ENCODE measurements at places on chromosomes 5 and 9. TPM values are rescaled to one million over a fixed set of nuclear protein-coding genes. Genes with fewer than 3 reads are reported as not detected.

GRCh38 chr9:27561685-27562084 lies 11.6 kb downstream of the C9orf72 start:
- no peak for DNase-seq

- DNase-seq: no peak
These were observed 49.5 kb downstream of the RXRA start for GRCh38 chr9:134375430-134376385.

DNA sequence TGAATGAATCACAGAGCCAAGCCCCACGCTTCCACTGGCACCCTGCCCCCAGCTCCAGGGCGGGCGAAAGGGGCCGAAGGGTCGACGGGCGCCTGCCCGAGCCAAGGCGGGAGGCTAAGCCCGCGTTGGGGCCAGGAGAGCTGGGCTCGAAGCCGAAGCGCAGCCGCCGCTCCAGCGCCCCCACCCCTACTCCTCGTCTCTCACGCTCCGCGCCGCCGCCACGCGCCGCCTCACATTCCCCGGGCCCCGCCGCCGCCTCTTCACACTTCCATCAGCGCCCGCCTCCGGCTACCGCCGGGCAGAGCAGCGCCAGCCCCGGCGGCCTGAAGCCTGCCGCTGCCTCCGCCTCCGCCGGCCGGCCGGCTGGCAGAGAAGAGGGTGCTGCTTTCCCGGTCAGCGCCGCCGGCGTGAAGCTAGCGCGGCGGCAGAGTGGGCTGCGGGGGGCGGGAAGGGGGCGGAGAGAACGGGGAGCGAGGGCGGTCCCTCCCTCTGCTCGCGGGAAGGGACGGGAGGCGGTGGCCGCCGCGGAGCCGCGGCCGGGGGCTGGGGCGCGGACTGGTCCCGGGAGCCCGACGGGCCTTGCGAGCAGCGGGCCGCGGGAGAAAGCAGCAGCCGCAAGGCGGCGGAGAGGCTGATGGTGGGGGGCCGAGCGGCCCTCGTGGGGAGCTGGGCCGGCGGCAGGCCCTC lies at the start of gene HOMER1:
HOMER1 (minus strand) TSS at position 431 of the 687 bp plus-strand sequence. CDS start 1,360 bp downstream, outside the sequence.
- DNase-seq: peak; percentile 81

- DNase-seq: no peak
These were observed 7.8 kb downstream of the LCN10 start for GRCh38 chr9:136734837-136735496.

- DNase-seq: peak; percentile 33
These were observed 162.7 kb downstream of the ZNF608 start for GRCh38 chr5:124583469-124584350.

DNA sequence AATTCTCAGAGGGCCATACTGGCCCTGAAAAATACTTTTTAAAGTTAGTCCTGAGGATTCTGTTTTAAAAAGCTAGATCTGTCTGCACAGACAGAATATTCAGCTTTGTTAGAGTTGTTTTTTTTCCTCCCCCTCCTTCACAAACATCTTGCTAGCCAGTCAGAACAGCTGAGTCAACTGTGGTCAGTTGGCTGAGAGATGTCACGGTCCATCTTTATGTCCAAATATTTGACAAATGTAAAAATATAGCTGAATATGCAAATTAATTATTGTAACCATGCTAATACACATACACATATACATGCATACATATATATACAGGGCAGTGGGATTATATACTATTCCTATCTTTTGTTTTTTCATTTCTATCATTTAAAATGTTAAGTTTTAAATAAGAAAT lies 33.9 kb downstream of the UNC13B start:
- no peak for DNase-seq

DNA sequence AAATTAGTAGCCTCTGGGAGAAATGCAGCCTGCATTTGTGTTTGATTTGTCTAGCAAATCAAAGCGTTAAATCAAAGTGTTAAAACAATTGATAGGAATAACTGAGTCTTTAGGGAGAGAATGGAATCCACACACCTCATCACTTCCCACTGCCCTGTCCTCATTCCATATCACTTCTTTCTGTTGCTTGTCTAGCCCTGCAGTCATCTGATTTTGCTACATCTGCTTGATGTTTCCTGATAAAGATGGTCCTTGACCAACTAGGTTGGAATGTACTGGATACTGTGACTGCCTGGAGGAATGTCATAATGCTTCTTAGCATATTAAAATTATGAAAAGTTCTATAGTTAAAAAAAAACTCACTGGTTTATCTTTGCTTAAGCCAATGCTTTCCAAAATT lies 119.9 kb downstream of the DOCK2 start:
- no peak for DNase-seq

DNA sequence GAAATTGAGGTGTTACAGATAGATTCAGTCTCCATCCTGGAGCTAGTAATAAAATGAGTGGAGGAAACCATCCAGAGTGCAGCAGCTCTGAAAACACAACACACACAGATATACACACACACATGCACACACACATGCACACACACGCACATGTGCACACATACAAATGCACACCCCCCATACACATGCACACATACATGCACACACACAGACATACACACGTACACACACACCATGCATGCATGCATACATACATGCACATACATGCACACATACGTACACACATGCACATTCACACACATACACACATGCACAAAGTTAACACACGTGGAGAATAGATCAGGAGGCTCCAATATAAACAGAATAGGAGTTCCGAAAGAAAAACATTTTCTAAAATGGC lies 21.0 kb upstream of the OBP2B start:
- no peak for DNase-seq

GRCh38 chr5:14714706-14715105 lies 50.2 kb downstream of the OTULIN start:
- no peak for DNase-seq

GRCh38 chr5:9429691-9430215 lies 116.1 kb downstream of the SEMA5A start:
- DNase-seq: no peak

GRCh38 chr5:87872986-87873385 lies 395.7 kb downstream of the TMEM161B start:
- no peak for DNase-seq

LMAN2 gene
- total RNA-seq: 114 TPM

WNT8A gene
- not detected for total RNA-seq

RBM27 gene
- total RNA-seq: 26.2 TPM

All from natural killer cell (primary cell).